ENCODE measurements at places on chromosomes 4 and X. TPM values are rescaled to one million over a fixed set of nuclear protein-coding genes. Genes with fewer than 3 reads are reported as not detected.

The MGAT4D gene
- not detected for total RNA-seq

The FOXR2 gene
- not detected for total RNA-seq

The UGT2B10 gene
- not detected for total RNA-seq

The ITM2A gene
- total RNA-seq: 168 TPM

The PRAF2 gene
- total RNA-seq: 20.1 TPM

The SYN1 gene
- 7.0 TPM for total RNA-seq

The PABPC1L2A gene
- total RNA-seq: not detected

The IL2RG gene
- 2.6 TPM for total RNA-seq

The CTAG2 gene
- not detected for total RNA-seq

The ADAMTS3 gene
- total RNA-seq: 1.2 TPM

The NSUN7 gene
- 4.2 TPM for total RNA-seq

The NXF2B gene
- total RNA-seq: not detected

The CDKL2 gene
- total RNA-seq: 0.62 TPM

The NMU gene
- total RNA-seq: not detected

The IGSF1 gene
- total RNA-seq: 2.4 TPM

The KLB gene
- total RNA-seq: 5.0 TPM

The ZCCHC18 gene
- total RNA-seq: 0.32 TPM

The NHS gene
- 2.0 TPM for total RNA-seq

The SLC9A7 gene
- 4.0 TPM for total RNA-seq
